ENCODE measurements at places on chromosomes 4 and X. TPM values are rescaled to one million over a fixed set of nuclear protein-coding genes. Genes with fewer than 3 reads are reported as not detected.

- no peak for DNase-seq
Measured at GRCh38 chr4:93466446-93466845, 362.1 kb upstream of the ATOH1 start.

- no peak for DNase-seq
Measured at GRCh38 chrX:6885396-6885795, 262.1 kb upstream of the STS start.

GRCh38 chr4:36011381-36011780 is 232.9 kb downstream of the ARAP2 start:
- no peak for DNase-seq

Gene NDP
- total RNA-seq, result 25.2 TPM

Gene GYPB
- not detected for total RNA-seq

Gene SOX3
- 0.40 TPM for total RNA-seq

Gene GAGE1
- total RNA-seq, result not detected

Gene ADRA2C
- 13.1 TPM for total RNA-seq
